ENCODE measurements at places on chromosomes 2 and 18.

GRCh38 chr18:67654101-67654500 lies 137.6 kb upstream of the DSEL start:
- DNase-seq: no peak

DNA sequence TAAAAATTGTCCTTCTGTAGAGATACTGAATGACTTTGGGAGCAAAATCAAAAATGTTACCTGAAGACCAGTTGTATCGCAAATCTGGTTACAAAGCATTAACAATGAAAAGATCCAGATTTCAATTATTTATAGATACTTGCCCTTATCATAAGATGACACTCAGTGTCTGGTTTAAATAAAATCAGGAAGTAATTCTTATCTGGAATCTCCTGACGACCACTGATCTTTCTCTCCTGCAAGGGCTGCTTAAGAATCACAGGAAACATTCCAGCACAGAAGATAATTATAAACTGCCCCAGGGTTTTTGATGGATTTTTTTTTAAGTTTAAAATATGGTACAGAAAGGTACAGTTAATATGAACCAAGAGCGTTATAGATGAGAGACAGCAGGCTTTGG lies 205.7 kb downstream of the ALK start:
- no peak for DNase-seq

DNA sequence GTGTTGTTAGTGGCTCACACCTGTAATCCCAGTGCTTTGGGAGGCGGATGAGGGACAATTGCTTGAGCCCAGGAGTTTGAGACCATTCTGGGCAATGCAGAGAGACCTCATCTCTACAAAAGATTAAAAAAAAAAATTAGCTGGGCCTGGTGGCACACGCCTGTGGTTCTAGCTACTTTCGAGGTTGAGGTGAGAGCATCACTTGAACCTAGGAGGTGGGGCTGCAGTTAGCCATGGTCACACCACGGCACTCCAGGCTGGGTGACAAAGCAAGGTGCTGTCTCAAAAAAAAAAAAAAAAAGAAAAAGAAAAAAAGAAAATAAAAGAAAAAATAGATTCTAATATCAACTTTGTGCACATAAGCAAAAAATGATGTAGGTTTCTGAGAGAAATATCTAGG lies 1492.5 kb upstream of the TMEFF2 start:
- no peak for DNase-seq

DNA sequence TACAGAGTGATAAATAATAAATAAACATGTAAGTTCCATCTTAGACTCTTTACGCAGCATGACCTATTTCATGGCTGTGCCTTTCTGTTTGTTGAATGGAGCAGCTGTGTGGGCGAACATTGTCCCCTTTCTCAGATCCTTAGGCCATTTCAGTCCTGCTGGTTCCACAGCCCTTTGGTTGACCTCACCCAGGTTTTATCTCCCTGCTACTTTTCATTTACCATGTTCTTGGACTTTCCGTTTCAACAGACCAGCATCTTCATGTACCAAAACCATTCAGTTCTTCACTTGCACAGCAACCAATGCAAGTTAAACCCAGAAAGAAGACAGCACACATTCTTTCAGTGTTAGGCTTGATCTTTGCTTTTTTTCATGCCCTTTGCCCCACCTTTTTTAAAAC lies 83.8 kb downstream of the XRCC5 start:
- DNase-seq: no peak

GRCh38 chr2:167471332-167471731 lies 583.1 kb downstream of the XIRP2 start:
- DNase-seq: no peak

- DNase-seq: peak; percentile 56
These were observed 156.0 kb downstream of the TGIF1 start for GRCh38 chr18:3605954-3606443.

GRCh38 chr2:191401287-191401686 lies 156.1 kb downstream of the MYO1B start:
- no peak for DNase-seq

GRCh38 chr2:238989484-238989883 lies 141.6 kb downstream of the TWIST2 start:
- no peak for DNase-seq

- no peak for DNase-seq
These were observed 24.6 kb downstream of the ARL6IP6 start for GRCh38 chr2:152743002-152743401.

DNA sequence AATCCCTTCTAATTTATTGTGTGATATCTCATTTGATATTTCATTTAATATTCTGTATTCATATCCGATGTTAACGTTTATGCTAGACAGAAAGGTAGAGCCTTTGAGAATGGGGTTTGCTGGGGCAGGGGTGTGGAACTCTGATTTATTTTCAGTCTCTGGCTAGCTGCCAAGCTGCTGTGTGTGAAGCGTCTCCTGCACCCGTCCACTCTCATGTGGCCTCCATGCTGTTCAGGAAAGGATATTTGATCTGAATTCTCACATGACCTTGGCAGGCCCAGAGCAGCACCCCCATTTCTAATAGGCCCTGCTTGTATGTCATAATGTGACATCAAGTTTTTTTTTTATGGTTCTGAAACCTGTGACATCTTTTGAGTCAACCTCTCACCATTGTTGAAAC lies 1.6 kb downstream of the IL1R1 start:
- DNase-seq: no peak

DNA sequence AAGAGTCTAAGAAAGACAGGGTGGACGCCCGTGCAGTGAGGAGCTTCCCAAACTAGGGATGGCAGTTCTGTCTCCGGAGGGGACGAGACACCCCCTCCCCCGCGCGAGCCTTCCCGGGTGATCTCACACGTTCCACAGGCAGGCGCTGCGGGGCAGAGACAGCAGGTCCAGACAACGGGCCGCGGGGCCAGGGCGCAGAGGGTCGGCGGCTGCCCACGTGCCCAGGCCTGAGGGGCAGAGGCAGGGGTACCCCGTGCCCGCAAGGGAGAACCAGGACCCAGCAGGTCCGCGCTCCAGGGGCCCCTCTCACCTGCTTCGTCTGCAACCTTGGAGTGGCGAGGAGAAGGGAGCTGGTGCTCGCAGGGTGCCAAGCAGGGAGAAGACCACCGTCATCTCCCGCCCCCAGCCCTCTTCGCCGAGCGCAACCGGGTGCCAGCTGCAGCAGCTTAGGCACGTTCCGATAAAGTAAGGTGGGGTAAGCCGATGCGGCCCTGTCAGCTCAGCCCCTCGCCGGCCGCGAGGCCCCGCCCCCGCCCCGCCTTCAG lies at the start of gene GPR155:
GPR155 (minus strand) TSS at position 467 of the 545 bp plus-strand sequence. CDS start 5,073 bp downstream, outside the sequence.
- peak; percentile 56 for DNase-seq

DNA sequence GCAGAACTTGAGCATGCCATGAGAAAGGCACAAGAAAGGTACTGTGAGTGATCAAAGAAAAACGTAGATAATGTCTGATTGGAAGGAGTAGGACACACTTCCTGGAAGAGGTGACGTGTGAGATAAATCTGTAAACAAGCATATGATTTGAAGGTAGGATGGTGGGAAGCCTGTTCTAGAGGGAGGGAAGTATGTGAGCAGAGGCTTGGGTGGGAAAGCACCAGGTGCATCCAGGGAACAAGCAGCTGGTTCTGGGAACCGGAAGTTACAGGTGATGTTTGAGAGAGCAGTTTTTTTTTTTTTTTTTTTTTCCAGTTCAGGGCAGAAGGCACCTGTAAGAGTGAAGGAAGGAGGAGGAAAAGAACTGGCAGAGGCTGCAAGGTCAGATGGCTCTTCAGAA lies 116.6 kb upstream of the EFEMP1 start:
- DNase-seq: no peak

DNA sequence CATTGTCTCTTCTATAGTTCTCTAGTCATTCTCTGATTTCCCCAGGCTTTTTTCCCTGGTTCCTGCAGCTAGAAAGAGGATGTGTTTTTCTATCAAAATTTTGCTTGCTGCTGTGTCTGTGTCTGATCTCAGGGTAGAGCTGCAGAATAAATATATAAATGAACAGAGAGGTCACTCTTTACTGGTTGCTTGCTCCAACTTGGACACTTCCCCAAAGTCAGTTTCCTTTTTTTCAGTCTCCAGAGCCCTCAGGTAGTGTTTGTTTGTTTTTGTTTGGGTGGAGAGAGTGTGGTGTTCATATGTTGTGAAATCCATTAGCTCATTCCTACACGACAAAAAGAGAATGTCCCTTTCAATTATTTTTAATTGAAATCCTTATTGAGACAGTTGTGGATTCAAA lies 85.8 kb downstream of the CERS6 start:
- DNase-seq: peak; percentile 20

GRCh38 chr2:101185656-101186055 lies 34.5 kb upstream of the TBC1D8 start:
- DNase-seq: no peak

DNA sequence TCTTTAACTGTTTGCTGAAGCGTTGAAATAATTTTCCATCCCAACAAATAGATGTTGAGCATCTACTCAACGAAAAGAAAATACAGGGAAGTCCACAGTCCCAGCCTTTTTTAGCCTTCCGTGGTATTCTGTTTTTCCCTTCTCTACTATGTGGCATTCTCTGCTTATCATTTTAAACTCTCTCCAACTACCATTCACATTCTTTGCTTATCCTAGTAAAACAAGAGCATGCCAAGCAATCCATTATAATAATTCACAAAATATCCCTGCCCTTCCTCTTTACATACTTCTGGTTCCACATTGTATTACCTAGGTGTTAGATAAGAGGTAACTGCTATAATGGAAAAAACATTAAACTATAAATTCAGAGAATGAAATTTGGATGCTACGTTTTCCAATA lies 1.6 kb upstream of the SESTD1 start:
- DNase-seq: no peak

- DNase-seq: no peak
These were observed 2.5 kb downstream of the SNED1 start for GRCh38 chr2:241000831-241001321.

DNA sequence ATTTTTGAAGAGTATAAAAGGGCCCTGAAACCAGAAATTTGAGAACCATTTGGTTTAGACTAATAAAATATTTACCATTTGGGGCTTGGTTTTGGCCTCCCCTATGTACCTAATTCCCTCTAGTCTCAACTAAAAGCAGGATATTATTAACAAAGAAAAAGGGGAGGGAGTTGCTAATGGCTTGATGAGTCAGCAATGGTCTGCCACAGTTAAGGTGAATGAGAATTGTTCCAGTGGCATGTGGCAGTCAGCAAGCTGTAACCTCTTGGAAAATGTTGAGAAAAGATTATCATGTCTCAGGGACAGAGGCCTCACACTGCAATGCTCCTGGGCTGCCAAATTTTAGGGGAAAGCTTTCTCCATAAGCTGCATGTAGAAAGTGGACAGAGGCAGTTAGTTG lies 20.1 kb upstream of the SLC39A10 start:
- DNase-seq: no peak

DNA sequence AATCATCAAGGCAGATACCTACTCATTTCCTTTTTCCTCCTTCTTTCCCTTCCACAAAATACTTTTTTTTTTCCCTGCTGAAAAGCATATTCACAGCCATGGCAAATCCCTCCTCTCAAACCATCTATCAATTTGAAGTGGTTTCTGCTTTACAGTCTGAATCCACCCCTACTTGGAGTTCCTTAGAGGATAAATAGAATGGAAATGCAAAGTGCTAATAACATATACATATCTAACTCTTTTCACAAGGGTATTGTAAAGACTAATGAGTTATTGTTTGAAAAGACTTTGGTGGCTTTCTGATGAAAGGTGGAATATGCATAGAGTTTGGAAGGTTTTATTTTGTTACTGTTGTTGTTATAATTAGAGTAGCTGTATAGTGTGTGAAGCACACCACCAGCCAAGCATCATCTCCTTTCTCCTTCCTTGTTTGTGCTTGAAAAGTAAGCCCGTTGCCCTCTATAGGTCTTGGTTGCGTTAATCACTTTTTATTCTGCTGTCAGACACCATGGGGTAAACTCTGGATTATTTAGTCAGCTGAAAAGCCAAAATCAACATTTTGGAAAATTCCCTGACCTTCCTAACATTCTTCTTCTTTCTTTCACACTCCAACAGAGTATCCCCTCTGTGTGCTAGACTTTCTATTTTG lies 2126.9 kb upstream of the CELF4 start:
- DNase-seq: no peak

DNA sequence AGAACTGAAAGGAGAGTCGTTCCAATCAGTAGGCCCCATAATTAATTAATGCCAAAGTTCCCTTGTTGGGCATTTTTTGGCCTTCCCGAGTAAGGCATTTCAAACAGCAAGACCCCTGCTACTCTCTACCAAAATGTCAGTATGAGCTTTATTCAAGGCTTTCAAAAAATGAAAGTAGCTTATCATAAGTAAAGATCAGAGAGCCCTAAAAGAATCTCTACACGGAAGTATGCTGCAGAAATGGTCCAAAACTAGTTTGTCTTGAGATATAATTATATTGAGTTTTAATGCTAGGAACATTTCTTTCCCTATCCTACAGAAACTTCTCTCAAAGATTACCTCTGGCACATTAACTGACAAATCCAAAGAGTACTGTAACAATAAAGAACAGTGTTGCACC lies 43.9 kb downstream of the RTN4 start:
- DNase-seq: no peak

GRCh38 chr2:30732376-30732775 lies 74.9 kb downstream of the CAPN13 start:
- no peak for DNase-seq

- no peak for DNase-seq
These were observed 21.7 kb downstream of the BCL11A start for GRCh38 chr2:60531701-60532133.

DNA sequence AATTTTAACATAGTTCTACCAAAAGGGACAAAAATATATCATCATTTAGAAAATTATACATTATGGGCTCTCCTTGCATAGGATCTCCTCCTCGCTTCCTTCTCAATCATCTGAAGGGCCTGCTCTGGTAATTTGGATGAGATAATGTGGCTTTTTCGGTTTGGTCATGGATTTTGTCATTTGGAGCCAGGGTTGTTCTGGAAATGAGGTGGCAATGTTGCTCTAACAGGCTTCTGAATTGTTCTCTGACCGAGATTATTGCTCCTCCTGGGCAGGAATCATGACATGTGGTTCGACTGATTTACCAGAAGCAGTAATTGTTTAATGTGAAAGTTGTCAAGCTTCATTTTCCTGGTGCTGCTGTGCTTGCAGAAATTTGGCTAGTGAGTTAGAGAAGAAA lies 194.7 kb upstream of the ERBB4 start:
- no peak for DNase-seq

GRCh38 chr18:44128365-44128764 lies 552.3 kb upstream of the SETBP1 start:
- no peak for DNase-seq

DNA sequence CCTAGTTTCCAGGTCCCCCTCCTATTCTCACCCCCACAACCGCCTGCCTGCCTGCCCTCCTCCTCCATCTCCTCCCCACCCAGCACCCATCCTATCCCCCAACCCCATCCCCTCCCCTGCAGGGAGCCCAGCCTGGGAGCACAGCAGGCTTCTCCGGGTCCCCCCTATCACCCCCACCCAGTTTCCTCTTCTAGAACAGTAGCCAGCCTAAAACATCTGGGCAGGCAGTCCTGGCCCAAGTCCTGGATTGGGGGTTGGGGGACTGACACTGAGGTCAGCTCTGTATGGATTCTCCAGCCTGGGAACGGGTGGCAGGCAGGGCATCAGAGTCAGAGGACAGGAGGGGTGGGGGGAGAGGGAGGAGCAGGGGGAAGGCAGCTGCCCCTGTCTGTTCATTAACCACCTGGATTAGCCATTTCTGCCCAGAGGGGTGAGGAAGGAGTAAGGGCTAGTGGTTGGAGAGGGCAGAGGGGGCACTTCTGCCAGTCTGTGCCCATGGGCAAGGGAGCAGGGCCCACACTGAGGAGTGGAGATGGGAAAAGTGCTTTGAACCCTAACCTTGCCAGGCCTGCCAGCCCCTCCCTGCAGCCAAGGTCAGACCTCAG lies 60.0 kb downstream of the TNS1 start:
- no peak for DNase-seq
